ENCODE measurements at places on chromosomes 2 and 18.

GRCh38 chr2:128979182-128979581, 660.5 kb upstream of the HS6ST1 start:
- DNase-seq: no peak

DNA sequence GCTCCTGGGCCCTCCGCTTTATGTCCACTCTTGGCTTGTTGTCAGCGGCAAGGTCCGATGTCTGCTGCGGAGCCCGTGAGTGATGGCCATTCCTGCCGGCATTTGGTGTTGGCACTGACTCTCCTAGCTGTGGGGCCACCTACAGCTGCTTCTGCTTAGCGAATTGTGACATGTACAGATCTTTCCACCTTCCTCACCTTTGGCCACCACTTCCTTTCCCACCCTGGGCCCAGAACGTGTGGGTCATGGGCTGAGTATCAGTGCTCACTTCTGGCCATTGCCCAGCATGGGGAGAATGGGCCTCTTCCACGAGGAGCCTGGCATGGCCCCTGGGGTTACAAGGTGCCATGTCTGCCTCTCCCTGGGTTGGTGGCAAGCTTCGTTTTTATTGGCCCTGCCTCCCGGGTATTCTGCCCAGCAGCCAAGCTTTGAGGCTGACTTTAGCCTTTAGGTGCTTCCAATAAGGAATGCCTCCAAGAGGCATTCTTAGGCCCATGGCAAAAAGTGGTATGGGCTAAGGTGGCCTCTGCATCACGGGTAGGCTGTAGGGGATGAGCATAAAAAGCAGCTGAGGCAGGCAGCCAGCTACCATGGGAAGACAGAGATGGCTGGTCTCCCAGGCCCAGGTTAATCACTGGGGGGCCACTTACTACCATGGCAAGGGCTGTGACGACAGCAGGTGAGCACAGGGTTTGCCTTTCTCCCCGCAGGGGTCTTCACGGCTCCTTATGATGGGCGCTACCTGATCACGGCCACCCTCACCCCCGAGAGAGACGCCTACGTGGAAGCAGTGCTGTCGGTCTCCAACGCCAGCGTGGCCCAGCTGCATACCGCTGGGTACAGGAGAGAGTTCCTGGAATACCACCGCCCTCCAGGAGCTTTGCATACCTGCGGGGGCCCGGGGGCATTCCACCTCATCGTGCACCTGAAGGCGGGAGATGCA, 65.8 kb downstream of the EMILIN2 start:
- DNase-seq: no peak

GRCh38 chr2:129768485-129769184, 210.8 kb upstream of the RAB6C start:
- no peak for DNase-seq

GRCh38 chr2:164675687-164676086, 54.4 kb upstream of the GRB14 start:
- DNase-seq: no peak

GRCh38 chr2:226847090-226847489, 11.2 kb downstream of the RHBDD1 start:
- no peak for DNase-seq

GRCh38 chr2:241451840-241452506, 56.4 kb downstream of the STK25 start:
- DNase-seq: no peak

GRCh38 chr2:239013678-239013976, 165.7 kb downstream of the TWIST2 start:
- no peak for DNase-seq

DNA sequence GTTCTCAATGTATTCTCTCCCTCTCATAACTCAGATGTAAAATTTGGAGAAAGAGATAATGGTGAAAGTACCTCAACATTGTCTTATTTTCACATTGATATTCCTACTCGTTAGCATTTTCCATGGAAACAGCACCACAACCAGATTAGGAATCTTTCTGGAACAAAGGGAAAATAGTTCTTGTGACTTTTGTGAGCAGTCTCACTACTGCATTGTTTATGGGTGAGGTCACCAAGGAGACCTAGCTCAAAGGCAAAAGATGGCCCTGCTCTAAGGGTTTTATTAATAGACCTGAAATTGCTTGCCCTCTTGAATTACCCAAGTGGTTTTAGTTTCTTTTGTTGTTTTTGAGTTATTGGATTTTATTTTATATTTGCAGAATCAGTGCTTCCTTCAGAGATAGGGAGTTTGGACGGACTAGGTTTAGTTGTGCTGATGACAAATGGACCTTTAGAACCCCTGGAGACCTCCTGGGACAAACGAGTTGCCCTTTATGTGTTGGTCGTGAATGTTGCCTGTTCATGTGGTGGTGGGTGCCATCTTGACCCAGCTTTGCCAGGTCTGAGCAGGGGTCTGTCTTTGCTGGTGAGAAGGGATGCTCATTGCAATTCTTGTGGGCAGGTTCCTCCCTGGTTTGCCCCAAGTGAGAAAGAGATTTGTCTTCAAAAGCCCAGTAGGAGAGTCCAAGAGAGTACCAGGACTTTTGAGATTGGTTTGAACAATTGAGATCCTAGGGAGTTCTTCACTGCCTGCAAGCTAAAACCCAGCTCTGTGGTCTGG, 58.1 kb downstream of the INPP4A start:
- DNase-seq: no peak

DNA sequence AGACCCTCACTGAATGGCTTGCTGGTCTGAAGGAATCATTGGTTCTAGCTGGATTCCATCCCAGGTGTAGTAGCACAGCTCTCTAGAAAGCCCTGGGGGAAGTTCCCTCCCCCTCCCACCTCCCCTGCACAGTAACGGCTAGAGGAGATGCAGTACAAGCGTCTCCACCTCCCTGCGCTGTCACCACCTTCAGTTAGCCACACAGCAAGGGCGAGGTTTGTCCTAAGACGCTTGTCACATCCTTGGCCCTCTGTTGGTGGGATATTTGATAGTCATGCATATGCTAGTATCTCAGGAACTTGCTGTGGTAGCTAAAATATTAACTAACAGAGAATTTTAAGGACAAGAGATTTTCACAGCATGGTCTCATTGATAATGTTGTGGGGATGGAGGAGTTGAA, 19.4 kb downstream of the TRAPPC12 start:
- no peak for DNase-seq

DNA sequence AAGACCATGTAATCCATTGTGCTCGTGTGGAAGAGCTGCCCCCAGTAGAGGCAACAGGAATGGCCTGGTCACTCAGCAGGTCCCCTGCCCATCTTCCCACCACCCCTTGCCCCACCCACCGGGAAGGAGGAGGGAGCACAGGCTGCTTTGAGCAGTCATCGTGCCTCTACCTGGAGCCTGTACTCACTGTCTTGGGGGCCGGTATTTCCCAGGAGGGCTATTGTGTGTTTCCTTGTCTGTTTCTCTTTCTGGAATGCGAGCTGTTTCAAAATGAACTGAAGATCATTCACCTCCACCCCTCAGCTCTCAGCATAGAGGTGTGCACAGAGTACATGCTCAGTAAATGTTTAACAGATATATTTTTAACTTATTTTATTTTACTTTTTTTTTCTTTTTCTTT, 7.7 kb upstream of the AMMECR1L start:
- no peak for DNase-seq

GRCh38 chr2:238286551-238286950, 1.9 kb downstream of the PER2 start:
- no peak for DNase-seq

DNA sequence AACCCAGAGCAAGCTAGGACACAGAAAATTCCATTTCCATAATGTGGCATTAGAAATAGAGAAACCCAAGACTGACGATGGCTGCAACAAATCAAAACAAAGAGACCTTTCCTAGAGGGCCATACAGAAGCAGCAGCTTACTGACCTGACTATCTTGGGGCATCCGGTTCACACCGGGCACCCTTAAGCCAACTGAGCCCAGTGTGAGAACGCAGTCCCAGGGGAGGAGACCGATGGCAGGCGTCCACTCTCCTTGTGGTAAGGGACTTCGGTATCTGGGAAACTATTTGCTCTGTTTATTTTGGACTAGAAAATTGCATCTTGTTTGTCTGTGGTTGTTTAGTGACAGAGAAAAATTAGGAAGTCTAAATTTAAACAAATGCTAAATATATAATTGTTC, 244.8 kb upstream of the COPS8 start:
- DNase-seq: no peak

GRCh38 chr2:120959426-120959825, 223.8 kb downstream of the GLI2 start:
- no peak for DNase-seq

- no peak for DNase-seq
Measured at GRCh38 chr2:101750688-101751087, 53.2 kb downstream of the MAP4K4 start.

DNA sequence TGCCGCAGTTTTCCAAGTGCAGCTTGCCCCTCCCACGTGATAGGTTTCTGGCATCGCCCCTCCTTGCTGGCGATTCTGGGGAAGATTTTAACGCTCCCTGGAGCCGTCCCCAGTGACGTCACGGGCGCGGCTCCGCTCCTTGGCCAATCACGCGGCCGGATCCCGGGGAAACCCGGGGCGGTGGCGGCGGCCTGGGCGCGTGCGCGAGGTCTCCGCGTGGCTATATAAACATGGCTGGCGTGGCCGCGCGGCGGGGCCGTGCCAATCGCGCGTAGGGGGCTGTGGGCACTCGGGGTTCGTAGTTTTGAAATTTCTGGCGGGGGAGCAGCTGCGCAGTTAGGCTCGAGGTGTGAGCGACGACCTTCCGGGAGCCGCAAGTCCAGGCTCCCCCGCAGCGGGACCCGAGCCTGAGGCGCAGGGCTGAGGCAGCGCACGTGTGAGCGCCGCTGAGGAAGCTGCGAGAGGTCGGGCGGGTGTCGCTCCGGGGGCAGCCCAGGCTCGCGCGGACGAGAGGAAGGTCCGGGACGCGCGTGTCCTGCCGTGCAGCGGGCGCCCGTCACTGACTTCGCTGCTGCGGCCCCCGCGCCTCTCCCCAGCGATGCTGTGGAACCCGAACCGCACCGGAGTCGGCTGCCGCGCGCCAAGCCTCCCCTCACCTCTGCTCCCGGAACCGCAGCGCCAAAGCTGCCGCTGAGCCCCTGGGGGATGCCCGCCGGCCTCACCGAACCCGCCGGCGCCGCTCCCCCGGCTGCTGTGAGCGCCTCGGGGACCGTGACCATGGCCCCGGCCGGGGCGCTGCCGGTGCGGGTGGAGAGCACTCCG, at the start of gene TAF4B:
Gene TAF4B (plus strand): TSS at position 217 of the 822 bp plus-strand sequence. CDS start 489 bp downstream, at position 706.
- peak; percentile 94 for DNase-seq

GRCh38 chr2:205527801-205528200, 154.5 kb upstream of the NRP2 start:
- DNase-seq: no peak

GRCh38 chr18:23207994-23208393, 72.7 kb downstream of the CABLES1 start:
- DNase-seq: no peak

DNA sequence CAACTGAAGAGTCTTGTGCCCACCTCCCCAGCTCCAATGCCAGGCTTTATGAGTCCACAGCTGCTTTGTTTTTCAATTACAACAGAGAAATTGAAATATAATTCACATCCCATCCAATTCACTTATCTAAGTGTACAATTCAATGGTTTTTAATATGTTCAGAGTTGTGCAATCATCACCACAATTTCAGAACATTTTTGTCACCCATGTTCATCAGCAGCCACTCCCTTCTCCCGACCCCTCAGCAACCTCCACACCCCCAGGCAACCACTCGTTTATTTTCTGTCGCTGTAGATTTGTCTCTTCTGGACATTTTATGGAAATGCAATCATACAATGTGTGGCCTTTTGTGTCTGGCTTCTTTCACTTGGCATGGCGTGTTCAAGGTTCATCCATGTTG, 23.3 kb downstream of the INHBB start:
- no peak for DNase-seq

DNA sequence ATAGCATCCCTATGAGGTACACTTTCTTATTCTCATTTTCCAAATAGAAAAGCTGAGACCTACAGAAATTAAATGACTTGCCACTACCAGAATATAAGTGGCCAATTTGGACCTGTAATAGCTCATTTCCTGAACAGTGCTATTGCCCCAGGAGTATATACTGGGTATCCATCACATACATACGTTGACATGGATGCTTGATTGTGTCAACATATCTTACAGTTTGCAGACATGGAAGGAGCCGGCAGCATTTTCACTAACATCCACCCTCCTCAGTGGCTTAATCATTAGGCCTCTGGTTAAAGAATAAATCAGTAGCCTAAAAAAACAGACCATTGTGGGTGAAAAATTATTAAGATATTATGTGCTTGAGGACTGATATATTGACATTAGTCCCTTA, 829.3 kb downstream of the LRP1B start:
- DNase-seq: no peak

GRCh38 chr2:3269425-3270094, 108.1 kb downstream of the EIPR1 start:
- DNase-seq: no peak

- DNase-seq: peak; percentile 57
Measured at GRCh38 chr2:44362207-44363015, 664 bp downstream of the CAMKMT start.

- DNase-seq: no peak
Measured at GRCh38 chr18:22345718-22346117, 72.0 kb downstream of the CTAGE1 start.

DNA sequence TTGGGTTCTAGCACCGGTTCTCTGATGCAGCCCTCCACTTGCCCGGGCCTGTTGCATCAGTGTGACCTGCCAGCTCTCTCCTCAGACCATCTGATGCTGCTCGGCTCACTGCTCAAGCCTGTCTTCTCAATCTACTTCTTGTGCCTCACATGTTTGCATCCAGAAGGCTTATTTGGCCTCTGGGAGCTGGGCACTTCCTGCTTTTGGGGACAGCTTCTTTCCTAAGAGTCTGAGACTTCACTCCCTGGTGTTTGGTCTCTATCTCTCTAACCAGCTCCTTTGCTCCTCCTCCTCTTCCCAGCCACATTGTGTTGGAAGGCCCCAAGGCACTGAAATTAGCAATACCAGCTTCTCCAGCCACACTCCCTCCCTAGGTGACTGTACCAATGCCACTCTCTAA, 212.8 kb downstream of the CDCA7 start:
- no peak for DNase-seq

DNA sequence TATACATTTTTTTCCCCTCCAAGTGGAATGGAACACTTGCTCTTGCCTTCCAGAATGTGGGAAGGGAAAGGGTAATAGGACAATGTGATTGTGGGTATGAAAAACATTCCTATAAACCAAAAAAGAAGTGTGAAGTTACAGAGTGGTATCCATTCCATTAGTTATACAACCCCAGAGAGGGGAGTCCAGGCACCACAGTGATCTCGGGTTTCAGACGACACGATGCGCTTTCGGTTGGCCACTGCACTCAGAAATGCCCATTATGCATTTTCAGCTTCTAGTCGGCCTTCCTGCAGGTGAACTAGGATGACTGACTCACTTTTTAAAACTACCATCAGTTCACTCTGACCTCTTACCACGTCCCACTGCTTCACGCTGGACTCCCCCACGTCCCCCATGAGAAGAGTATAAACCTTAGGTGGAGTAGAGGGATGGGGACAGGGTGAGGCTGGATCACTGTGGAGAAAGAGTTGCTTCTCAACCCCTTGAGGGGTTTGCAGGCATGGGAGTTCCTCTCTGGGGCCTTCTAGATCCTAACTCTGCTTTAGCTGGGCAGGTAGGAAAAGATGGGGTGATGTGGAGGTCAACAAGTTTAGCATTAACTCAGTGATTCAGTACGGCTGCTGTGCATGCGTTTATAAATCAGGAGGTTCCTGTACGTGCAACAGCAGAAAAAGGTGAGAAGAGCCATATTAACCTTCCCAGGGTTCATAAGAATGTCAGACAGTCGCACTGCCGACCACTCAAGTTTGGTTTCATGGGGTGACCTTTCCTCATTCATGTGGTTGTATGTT, 50.5 kb downstream of the ZNF532 start:
- DNase-seq: no peak

Measured in hematopoietic multipotent progenitor cell treated with erythropoietin and hydrocortisone succinate and interleukin-3 and kit ligand, for 17 days (in vitro differentiated cells).